ENCODE measurements at places on chromosomes 3 and 15.

DNA sequence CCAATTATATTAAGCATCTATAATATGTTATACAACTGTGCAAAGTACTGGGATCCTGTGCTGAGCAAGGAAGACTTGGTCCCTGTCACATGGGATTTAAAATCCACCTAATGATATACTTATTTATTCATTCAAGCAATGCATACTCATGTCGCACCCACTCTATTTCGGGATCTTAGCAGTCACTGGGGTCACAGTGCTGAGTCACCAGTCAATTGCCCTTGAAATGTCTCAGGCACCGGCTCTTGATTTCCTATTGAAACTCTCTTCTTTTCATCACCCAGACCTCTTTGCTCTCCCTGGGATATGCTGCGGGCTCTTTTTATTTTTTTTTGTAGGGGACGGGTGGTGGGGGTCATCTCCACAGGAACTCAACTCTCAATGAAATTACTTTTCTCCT lies 194.5 kb upstream of the GAP43 start:
- no peak overlapping the region for H3K27ac ChIP-seq
- no peaks in the 10 kb centered on the region for H3K36me3 ChIP-seq
- no peaks in the 10 kb centered on the region for H3K27me3 ChIP-seq
- DNase-seq: no peak

DNA sequence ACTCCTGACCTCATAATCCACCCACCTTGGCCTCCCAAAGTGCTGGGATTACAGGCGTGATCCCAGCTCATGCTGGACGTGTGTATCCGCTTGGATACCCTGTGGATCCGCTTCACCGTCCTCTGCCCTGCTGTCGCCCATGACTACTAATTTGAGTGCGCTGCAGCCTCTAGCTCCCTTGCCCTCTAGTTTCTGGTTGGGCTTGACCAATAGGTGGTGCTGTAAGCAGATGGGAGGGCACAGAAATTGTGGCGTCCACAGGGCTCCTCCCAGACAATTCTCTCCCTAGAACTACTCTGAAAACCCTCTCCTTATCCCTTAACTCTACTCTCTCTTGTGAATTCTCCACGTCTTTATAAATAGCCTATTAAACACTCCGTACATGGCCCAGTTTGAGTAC lies 36.2 kb downstream of the ZPLD1 start:
- no peaks in the 10 kb centered on the region for H3K4me1 ChIP-seq
- no peak overlapping the region for H3K4me3 ChIP-seq
- H3K27me3 ChIP-seq: no peaks in the 10 kb centered on the region
- no peaks in the 10 kb centered on the region for H3K36me3 ChIP-seq

- DNase-seq: no peak
- H3K27ac ChIP-seq: no peak overlapping the region
- H3K36me3 ChIP-seq: no peaks in the 10 kb centered on the region
- H3K4me3 ChIP-seq: no peak overlapping the region
- no peaks in the 10 kb centered on the region for H3K4me1 ChIP-seq
Measured at GRCh38 chr3:158961471-158961870, 159.6 kb downstream of the MFSD1 start.

DNA sequence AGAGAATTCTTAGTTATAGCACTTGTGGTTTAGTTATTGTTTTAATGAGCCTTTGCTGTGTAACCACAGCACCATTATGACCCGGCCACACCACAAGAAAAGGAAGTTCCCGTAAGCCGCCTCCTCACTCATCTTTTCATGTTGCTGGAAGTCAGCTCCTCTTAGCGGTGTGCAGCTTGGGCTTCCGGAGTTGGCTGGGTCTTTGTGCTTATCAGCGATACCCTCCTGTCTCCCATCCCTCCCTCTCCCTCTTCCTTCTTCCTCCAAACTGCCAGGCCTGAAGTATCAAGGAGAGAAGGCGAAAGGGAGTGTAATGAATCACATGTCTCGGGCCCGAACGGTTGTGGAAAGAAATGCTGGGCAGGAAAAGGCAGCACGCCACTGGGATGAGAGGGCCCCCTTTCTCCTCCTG lies 353.5 kb downstream of the MCTP2 start:
- H3K27me3 ChIP-seq: no peaks in the 10 kb centered on the region
- DNase-seq: no peak
- no peak overlapping the region for H3K4me3 ChIP-seq
- no peaks in the 10 kb centered on the region for H3K4me1 ChIP-seq

GRCh38 chr3:54225841-54226528 lies 103.6 kb downstream of the CACNA2D3 start:
- H3K4me3 ChIP-seq: no peak overlapping the region
- H3K36me3 ChIP-seq: no peaks in the 10 kb centered on the region
- no peak overlapping the region for H3K27ac ChIP-seq
- DNase-seq: no peak
- no peaks in the 10 kb centered on the region for H3K4me1 ChIP-seq
- no peaks in the 10 kb centered on the region for H3K27me3 ChIP-seq

- no peaks in the 10 kb centered on the region for H3K27me3 ChIP-seq
- no peaks in the 10 kb centered on the region for H3K36me3 ChIP-seq
- no peak overlapping the region for H3K4me3 ChIP-seq
- H3K4me1 ChIP-seq: peaks cover 10% of the 10 kb centered on the region
- no peak for DNase-seq
Measured at GRCh38 chr3:157067114-157067513, 92.8 kb downstream of the CCNL1 start.

GRCh38 chr3:30952786-30953185 lies 58.3 kb upstream of the GADL1 start:
- no peak overlapping the region for H3K4me3 ChIP-seq
- H3K4me1 ChIP-seq: no peaks in the 10 kb centered on the region
- DNase-seq: no peak

GRCh38 chr3:125055331-125055912 lies 375 bp downstream of the HEG1 start:
- H3K27ac ChIP-seq: peak overlapping the region; percentile 95
- peaks cover 58% of the 10 kb centered on the region for H3K4me1 ChIP-seq
- H3K27me3 ChIP-seq: no peaks in the 10 kb centered on the region
- DNase-seq: no peak
- H3K36me3 ChIP-seq: no peaks in the 10 kb centered on the region

- no peak overlapping the region for H3K4me3 ChIP-seq
- H3K36me3 ChIP-seq: no peaks in the 10 kb centered on the region
- H3K27ac ChIP-seq: no peak overlapping the region
- DNase-seq: no peak
- no peaks in the 10 kb centered on the region for H3K4me1 ChIP-seq
Measured at GRCh38 chr3:53518495-53518981, 24.1 kb downstream of the CACNA1D start.

DNA sequence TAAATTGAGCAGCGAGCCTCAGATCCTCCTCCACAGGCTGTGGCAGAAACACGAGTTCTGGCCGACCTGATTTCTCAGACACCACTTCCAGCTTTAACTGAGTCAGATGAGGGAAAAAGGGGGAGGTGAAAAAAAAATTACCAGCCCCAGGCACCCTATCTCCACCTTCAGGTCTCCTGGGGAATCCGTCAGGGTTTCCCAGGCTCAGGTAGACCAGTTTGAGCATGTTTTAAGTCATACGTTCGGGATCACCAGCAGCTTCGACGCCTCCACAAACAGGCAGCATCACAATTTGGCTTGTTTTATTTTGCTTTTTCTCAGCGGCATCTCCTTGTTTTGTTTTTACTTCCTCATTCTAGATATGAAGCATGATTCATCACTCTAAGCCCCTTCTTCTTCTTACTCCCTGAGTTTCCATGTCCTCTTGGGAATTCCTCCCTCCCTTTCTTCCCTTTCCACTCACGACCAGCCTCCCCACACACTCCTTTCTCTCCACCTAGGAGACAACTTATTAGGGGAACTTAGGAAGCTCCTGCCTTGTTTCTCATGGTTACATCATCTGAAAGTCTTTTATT lies 190.1 kb downstream of the ZNF621 start:
- no peaks in the 10 kb centered on the region for H3K4me1 ChIP-seq
- H3K27me3 ChIP-seq: no peaks in the 10 kb centered on the region
- DNase-seq: no peak
- no peaks in the 10 kb centered on the region for H3K36me3 ChIP-seq

DNA sequence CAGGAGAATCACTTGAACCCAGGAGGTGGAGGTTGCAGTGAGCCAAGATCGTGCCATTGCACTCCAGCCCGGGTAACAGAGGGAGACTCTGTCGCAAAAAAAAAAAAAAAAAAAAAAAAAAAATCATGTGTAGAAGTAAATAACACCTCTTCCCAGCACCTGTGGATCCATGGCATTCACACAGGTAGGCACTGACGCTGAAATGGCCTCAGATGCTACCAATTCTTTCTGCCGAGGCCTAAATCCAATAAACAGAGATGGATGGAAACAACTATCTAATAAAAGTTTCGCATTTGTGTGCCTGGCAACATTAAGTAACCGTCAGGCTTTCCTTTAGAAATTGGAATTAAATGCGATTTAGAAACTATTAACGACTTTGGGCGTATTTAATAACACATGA lies 10.3 kb upstream of the LRRC2 start:
- no peak for DNase-seq
- no peak overlapping the region for H3K4me3 ChIP-seq
- H3K27me3 ChIP-seq: no peaks in the 10 kb centered on the region
- peaks cover 8% of the 10 kb centered on the region for H3K4me1 ChIP-seq
- no peaks in the 10 kb centered on the region for H3K36me3 ChIP-seq

DNA sequence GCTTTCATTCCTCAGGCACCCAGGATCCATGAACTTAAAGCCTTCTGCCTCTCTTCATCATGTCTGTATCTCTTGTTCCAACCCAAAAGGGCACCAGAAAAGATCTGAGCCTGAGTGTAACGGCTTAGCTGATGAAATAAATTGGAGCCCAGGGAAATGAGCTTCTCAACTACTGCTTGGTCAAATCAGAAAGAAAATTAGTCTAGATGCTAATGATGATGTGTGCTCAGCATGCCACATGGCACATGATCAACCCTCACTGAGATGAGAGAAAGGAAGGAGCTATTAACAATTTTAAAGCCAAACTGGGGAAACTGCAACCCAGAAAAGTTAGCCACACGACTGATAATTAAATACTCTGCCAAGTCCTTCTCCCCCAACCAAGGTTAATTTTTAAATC lies 325.7 kb downstream of the CNTN3 start:
- H3K4me3 ChIP-seq: no peak overlapping the region
- H3K27me3 ChIP-seq: no peaks in the 10 kb centered on the region
- no peak for DNase-seq
- no peaks in the 10 kb centered on the region for H3K4me1 ChIP-seq
- no peaks in the 10 kb centered on the region for H3K36me3 ChIP-seq

- peaks cover 27% of the 10 kb centered on the region for H3K4me1 ChIP-seq
- H3K27ac ChIP-seq: no peak overlapping the region
- H3K27me3 ChIP-seq: no peaks in the 10 kb centered on the region
- DNase-seq: peak; percentile 62
- no peaks in the 10 kb centered on the region for H3K36me3 ChIP-seq
- H3K4me3 ChIP-seq: no peak overlapping the region
Measured at GRCh38 chr15:81335631-81336030, 11.7 kb upstream of the STARD5 start.

DNA sequence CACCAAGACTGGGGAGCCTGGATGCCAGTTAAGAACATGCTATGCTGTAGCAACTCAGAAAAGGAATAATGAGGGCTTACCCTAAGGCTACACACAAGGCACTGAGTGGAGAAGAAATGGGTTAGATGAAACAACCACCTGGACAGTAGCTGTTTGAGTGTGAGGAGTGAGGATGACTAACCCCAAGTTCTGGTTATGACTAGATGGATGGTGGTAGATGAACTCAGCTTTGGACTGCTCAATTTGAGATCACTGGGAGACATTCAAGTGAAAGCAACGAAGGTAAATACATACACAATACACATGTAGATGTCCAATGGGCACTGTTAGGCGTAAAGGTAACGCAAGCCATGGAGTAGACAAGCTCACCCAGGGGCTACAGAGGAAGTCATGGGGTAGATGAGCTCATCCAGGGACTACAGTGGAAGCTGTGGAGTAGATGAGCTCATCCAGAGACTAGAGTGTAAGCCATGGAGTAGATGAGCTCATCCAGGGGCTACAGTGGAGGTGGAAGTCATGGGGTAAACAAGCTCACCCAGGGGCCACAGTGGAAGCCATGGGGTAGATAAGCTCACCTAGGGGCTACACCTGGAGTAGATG lies 98.3 kb downstream of the ANO10 start:
- H3K36me3 ChIP-seq: no peaks in the 10 kb centered on the region
- no peaks in the 10 kb centered on the region for H3K27me3 ChIP-seq
- no peaks in the 10 kb centered on the region for H3K4me1 ChIP-seq

DNA sequence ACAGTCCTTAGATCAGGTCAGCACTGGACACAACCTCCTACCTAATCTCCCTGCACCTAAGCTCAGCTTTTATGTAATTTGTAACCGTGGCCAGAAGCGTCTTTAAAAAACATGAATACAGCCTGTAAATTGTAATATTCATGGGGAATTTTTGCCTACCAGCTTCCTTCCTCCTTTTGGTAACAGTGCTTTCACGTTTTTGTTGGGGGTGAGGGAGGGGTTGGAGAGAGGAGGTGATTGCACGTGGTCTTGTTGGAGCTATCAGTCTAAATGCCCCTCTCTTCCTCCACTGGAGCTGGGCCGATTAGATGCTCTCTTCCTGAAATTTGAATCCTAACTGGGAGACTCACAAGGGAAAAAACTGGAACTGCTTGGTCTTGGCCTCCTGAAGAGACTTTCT lies 35.1 kb upstream of the SCN5A start:
- H3K4me3 ChIP-seq: no peak overlapping the region
- no peaks in the 10 kb centered on the region for H3K27me3 ChIP-seq
- H3K27ac ChIP-seq: no peak overlapping the region
- no peaks in the 10 kb centered on the region for H3K4me1 ChIP-seq
- no peaks in the 10 kb centered on the region for H3K36me3 ChIP-seq

DNA sequence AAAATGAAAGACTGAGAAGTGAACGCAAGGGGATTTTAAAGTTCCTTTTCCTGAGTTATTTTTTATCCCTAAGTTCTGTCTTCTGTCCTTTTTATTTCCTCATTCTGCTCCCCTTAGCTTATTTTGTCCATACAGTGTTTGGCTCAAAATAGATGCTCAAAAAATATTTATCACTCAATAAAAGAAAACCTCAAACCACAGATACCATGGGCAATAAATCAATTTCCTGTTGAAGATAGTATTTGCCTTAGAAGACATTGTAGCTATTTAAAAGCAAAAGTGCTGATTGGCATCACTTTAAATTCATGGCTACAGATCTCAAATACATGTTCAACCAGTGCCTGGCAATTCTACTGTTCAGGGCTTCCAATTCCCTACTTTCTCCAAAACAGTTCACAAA lies 316.5 kb upstream of the ADAMTS9 start:
- H3K27me3 ChIP-seq: no peaks in the 10 kb centered on the region
- no peak overlapping the region for H3K27ac ChIP-seq
- no peak overlapping the region for H3K4me3 ChIP-seq
- H3K36me3 ChIP-seq: no peaks in the 10 kb centered on the region
- no peak for DNase-seq
- peaks cover 6% of the 10 kb centered on the region for H3K4me1 ChIP-seq

- DNase-seq: no peak
- H3K36me3 ChIP-seq: no peaks in the 10 kb centered on the region
- H3K4me3 ChIP-seq: peak overlapping the region; percentile 98
- H3K27me3 ChIP-seq: no peaks in the 10 kb centered on the region
- peaks cover 52% of the 10 kb centered on the region for H3K4me1 ChIP-seq
Measured at GRCh38 chr3:172042136-172042662, 2.8 kb downstream of the FNDC3B start.

- H3K36me3 ChIP-seq: no peaks in the 10 kb centered on the region
- H3K4me3 ChIP-seq: no peak overlapping the region
- no peaks in the 10 kb centered on the region for H3K27me3 ChIP-seq
- DNase-seq: no peak
- peaks cover 34% of the 10 kb centered on the region for H3K4me1 ChIP-seq
Measured at GRCh38 chr3:194691481-194692283, 6.0 kb downstream of the FAM43A start.

All from vagina (tissue), 2 donors.